ENCODE measurements at places on chromosomes 3 and 15.

DNA sequence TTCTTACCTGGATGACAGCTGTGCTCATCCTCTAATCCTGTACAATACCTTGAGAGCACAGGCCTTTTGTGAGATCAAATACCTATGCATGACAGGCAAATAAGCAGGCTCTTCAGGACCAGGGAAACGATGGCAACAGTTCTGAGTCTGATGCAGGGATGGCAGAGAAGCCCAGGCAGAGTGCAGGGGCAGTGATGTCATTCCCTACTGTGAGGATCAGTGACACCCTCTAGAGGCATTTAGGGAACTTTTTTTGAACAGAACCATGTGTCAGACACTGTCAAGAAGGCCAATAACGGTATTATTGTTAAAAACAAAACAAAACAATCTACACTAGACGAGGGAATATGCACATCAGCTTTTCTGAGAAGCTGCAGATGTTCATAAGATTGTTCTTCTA lies 314.8 kb upstream of the CTDSPL start:
- no peak for DNase-seq

- DNase-seq: no peak
Measured at GRCh38 chr3:13594991-13595421, 46.1 kb downstream of the FBLN2 start.

DNA sequence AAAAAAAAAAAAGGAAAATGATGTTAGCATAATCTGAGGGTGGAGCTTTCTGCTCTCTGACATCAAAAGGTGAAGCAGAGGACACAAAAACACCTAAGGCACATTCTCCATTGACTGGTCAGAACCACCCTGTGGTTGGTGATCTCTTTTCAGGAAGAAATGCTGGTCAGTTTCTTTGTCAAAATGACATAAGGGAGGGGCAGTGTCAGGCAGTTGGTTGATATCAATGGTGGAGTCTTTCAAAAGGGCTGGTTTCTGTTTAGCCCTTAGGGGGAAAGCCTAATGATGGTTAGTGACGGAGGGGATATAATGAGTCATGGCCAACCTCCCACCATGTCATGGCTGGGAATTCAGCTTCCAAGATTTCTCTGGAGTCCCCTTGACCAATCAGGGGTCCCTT lies 185.9 kb upstream of the GBE1 start:
- DNase-seq: no peak

DNA sequence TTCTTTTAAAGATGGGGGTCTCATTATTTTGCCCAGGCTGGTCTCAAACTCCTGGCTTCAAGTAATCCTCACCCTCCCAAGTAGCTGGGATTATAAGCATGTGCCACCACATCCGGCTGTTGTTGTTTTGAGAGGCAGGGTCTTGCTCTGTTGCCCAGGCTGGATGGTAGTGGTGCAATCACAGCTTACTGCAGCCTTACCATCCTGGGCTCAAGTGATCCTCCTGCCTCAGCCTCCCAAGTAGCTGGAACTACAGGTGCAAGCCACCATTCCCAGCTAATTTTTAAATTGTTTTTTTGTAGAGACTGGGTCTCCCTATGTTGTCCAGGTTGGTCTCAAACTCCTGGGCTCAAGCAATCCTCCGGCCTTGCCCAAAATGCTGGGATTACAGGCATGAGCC lies 105.5 kb downstream of the SENP2 start:
- DNase-seq: no peak

DNA sequence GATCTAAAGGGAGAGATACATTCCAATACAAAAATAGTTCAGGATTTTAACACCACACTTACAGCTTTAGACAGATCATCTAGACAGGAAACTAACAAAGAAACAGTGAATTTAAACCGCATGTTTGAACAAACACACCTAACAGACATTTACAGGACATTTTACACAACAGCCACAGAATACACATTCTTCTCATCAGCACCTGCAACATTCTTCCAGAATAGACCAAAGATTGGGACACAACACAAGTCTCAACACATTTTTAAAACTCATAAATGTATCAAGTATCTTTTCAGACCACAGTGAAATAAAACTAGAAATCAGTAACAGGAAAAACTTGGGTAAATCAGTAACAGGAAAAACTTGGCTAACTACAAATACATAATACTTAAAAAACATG lies 256.3 kb downstream of the MCTP2 start:
- no peak for DNase-seq

DNA sequence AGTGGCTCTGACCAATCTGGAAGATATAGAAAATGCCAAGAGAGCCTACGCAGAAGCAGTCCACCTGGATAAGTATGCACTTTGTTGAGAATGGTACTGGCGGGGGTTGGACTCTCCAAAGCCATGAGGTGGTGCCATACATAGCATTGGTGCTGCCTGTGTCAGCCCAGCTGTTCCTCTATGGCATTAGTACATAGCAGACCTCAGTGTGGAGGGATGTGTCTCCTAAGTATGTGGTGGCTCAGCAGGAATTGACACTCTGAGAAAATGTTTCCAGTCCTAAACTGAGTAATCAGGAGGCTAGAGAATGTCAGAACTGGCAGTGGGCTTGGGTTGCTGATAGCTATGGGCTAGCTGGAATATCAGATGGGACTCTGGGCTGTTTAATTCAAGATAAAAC lies 48.4 kb downstream of the ADPGK start:
- no peak for DNase-seq

- no peak for DNase-seq
Measured at GRCh38 chr15:36914466-36914865, 185.9 kb downstream of the MEIS2 start.

DNA sequence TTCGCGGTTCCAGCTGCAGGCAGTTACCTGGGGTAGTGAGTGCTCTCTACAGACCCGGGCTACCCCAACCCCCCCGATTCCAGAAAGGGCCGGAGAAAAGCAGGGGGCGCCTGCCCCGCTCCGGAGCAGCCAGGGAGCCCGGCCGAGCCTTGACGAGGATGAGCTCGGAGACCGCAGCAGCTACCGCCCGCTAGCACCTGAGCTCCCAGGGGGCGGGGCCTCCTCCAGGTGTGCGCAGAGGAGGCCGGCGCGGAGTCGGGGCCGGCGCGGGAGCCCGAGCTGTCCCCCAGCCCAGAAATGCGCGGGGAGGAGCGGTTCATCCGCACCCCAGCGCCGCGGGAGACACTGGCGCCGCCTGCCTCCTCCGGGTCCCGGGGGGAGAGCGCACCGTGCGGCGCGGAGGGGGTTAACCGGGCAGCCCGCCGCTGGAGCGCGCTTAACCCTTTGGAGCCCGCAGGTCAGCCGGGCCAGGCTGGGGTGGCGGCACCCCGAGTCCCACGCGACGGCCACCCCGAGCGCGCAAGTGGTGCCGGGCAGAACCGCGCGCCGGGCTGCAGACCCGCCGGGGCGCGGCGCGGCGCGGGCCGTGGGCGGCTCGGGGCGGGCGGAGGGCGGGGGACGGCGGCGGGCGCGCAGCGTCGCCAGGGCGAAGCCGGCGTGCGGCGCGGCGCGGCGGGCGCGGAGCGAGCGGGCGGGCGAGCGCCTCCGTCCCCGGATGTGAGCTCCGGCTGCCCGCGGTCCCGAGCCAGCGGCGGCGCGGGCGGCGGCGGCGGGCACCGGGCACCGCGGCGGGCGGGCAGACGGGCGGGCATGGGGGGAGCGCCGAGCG lies at the start of gene CACNA1D:
Gene CACNA1D, plus strand, starts transcription at position 649 of the 829 bp plus-strand sequence. CDS start 556 bp downstream, outside the sequence.
- DNase-seq: no peak

DNA sequence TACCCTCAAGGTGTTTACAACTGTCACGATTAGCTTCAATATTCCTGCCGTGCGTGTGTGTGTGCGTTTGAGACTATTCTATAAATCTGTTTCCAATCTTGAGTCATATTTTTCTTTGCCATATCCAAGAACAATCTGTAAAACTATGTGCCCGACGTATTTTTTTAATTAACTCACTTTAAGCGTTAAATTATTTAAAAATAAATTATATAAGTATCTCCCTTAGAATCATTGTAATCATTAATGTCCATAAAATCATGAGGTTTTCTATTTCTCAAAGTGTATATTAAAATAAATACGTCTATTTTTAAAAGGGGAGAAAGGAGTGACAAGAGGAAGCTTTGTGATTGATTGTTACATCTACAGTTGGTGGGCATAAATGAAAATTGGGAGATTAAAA lies 2.9 kb downstream of the SETMAR start:
- DNase-seq: no peak

DNA sequence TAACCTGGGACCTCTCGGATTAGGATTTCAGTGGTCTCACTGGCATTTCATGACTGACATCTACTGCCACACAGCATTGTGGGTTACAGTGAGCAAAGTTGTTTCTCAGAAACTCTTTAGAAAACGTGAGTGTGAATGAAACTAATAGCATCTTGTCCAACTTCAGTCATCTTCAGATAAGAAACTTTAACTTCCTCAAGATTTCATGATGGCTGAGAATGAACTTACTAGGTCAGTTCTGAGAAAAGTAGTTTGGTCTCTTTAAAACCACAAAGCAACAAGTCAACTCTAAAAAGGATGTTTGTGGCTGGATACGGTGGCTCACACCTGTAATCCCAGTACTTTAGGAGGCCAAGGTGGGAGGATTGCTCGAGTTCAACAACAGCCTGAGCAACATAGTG lies 14.2 kb upstream of the HOMER2 start:
- no peak for DNase-seq

Measured in NCI-H2081 treated with DMSO at 0.1 percent for 48 hours (cell line).